ENCODE measurements at places on chromosomes 1 and 21. TPM values are rescaled to one million over a fixed set of nuclear protein-coding genes. Genes with fewer than 3 reads are reported as not detected.

CAMSAP2 gene
- 7.5 TPM for total RNA-seq

DNA sequence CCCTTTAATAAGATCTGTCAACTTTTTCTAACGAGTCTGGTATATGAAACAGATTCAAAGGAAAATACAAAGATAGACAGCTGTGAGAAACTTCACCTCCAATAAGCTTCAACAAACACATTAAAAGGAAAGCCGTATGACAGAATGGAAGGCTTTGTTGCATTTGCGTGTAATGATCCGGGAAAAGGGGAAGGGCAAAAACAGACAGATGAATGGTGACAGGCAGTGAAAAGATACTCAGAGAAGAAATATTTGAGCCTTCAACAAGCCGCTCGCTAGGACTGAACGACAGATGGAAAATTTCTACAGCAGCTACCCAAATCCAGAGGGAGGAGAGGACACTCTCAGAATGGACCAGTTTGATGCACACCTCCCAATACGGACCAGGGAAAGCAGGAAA is 14.9 kb downstream of the COPA start:
- H3K27ac ChIP-seq = no peak overlapping the region
- H3K4me1 ChIP-seq = no peaks in the 10 kb centered on the region
- H3K27me3 ChIP-seq = no peaks in the 10 kb centered on the region
- no peak for DNase-seq

MROH9 gene
- total RNA-seq = not detected

DNA sequence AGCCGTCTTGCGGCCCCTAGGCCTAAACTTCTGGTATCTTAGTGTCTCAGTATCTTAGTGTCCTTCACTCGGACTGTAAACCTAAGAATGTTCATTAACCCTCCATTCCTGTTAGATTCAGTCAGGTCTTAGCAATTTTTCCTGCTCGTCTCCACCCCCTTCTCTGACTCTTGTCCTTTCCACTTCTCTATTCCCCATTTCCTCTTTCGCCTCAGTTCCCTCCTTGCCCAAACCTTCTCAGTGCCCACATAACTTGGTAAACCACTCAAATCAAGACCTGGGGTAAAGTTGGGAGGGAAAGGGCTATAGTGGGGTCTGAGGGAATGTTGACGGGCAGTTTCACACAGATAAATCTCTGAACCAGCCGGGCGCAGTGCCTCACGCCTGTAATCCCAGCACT is 726 bp upstream of the FCER1G start:
- no peaks in the 10 kb centered on the region for H3K27me3 ChIP-seq
- H3K4me3 ChIP-seq = no peak overlapping the region
- H3K27ac ChIP-seq = no peak overlapping the region
- DNase-seq = no peak
- peaks cover 25% of the 10 kb centered on the region for H3K36me3 ChIP-seq

PALMD gene
- 2.2 TPM for total RNA-seq

DNA sequence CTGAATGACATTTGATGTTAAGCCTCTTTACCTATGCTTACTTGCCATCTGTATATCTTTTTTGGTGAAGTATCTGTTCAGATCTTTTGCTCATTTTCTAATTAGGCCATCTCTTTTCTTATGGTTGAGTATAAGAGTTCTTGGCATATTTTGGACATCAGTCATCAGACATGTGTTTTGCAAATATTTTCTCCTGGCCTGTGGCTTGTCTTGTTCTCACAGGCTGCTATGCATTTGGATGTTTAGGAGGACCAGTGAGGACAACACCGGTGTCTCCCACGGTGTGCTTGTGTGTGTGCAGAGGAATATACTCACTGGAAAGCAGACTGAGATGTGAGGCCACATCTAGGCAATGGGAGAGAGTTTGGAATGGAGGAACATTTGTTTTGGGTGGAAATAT is 87.1 kb upstream of the LYST start:
- no peak overlapping the region for H3K4me3 ChIP-seq
- H3K36me3 ChIP-seq = no peaks in the 10 kb centered on the region
- no peak for DNase-seq
- H3K27me3 ChIP-seq = no peaks in the 10 kb centered on the region
- H3K4me1 ChIP-seq = no peaks in the 10 kb centered on the region

- no peak overlapping the region for H3K27ac ChIP-seq
- H3K4me3 ChIP-seq = no peak overlapping the region
- H3K4me1 ChIP-seq = no peaks in the 10 kb centered on the region
- H3K27me3 ChIP-seq = no peaks in the 10 kb centered on the region
- H3K36me3 ChIP-seq = no peaks in the 10 kb centered on the region
Observed at GRCh38 chr1:203340112-203340790, 10.7 kb downstream of the FMOD start.
